ENCODE measurements at places on chromosomes 6 and 20.

DNA sequence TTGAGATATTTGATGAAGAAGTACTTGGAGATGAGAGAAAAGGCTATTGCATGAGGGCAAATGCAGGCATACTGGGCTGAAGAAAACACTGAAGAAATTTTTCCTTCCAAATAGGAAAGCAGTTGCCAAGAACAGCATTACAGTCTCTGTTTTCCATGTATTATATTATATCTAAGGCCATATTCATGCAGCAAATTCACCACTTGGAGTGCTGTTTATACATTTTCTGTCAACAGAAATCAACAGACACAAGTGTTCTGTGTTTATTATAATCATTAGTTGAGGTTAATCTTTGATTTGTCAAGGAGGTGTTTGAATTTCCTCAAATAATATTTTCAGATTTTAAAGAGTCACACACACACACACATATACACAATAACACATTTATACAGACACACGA, 268.8 kb upstream of the PLCB4 start:
- DNase-seq = no peak

DNA sequence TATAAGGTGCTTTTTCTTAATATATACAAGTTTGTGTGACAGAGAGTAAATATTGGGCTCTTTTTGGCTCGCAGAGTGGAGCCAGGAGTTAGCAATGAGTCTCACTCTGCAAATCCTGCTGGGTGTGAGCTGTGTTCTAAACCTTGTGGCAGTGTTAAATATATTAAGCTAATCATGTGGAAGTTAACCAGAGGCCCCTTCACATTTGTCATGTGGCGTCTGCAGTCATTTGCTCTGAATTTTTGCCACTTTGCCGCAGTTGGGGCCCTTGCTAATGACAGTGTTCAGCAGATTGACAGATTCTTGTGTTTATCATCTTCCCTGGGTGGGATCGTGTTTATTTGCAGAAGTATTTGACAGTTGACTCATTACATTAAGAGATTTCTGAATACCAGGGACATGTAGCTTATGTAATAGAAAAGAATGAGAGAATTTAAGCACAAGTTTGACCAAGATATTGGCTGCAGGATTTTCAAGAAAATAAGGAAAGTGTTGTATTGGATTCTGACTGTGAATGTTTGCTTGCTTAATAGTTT, 37.9 kb downstream of the SPATA2 start:
- no peak for DNase-seq

DNA sequence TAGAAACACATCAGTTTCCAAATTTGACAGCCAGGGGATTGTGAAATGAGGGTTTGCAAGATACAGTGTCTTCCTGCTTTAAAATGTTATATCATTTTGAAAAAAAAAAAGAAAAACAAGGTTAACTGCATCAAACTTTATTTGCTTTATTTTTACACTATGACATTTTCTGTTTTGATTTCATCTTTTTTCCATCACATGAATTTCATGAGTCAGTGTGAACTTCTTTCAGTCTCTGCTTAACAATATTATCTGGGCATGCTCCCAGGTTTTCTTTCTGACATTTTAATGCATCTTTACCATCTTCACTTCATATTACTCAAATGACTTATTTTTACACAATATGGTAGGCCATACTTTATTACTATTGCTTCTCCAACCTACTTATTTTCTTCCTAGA, 1.9 kb downstream of the NCOA7 start:
- DNase-seq = no peak

- no peak for DNase-seq
Observed at GRCh38 chr20:34956751-34957472, 1.2 kb downstream of the MYH7B start.

GRCh38 chr6:148177589-148178233, 164.9 kb upstream of the SASH1 start:
- peak; percentile 22 for DNase-seq

- DNase-seq = peak; percentile 93
Observed at GRCh38 chr6:142946181-142946923, 1.4 kb upstream of the HIVEP2 start.

DNA sequence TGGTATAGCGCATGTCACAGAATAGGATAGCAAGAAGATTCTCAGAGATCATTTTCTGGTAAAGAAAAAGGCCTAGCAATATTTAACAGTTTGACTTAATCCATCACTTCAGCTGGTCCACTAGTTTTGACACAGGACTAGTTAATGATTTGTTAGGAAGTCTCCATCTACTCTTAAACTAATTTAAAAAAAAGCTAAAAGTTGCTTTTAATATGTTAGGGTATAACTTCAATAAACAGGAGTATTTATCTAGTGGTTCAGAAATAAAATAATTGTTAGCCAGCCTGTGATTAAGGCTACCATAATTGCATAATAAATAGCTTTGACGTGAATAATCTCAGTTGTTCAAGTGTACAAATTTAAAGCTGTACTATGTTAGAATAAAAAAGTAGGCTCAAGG, 195.6 kb downstream of the FUT9 start:
- no peak for DNase-seq

DNA sequence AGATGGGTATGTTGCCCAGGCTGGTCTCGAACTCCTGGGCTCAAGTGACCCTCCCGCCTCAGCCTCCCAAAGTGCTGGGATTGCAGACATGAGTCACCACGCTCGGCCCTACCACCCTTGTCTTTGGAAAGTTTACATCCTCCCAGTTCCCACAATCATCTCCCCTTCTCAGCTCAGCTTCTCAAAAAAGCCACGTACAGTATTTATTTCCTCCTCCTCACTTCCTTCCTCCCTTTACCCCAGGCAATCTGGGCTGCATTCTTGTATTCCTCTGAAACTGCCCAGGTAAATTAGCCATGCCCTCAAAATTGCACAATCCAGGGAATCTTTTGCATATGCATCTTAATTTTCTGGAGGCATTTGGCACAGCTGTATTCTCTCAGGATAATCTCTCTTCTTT, 7.4 kb upstream of the SLC23A2 start:
- no peak for DNase-seq

- DNase-seq = no peak
Observed at GRCh38 chr6:143896126-143896860, 32.0 kb downstream of the ZC2HC1B start.

DNA sequence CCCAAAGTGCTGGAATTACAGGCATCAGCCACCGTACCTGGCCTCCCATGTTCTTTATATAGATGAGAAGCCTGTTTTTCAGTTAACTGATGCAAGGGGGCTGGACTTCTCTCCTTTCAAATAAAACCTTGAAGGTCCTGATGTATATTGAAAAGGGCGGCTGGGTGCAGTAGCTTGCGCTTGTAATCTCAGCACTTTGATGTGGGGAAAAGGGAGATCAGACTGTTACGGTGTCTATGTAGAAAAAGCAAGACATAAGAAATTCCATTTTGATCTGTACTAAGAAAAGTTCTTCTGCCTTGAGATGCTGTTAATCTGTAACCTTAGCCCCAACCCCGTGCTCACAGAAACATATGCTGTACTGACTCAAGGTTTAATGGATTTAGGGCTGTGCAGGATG, 16.1 kb upstream of the SAMHD1 start:
- no peak for DNase-seq

GRCh38 chr20:53360852-53361251, 232.8 kb downstream of the ZNF217 start:
- no peak for DNase-seq

- no peak for DNase-seq
Observed at GRCh38 chr6:72968704-72969103, 256.6 kb downstream of the KHDC1L start.

GRCh38 chr20:37267667-37268313, 6.2 kb upstream of the GHRH start:
- DNase-seq = no peak

- DNase-seq = no peak
Observed at GRCh38 chr6:152176268-152176667, 368.8 kb downstream of the ESR1 start.

GRCh38 chr20:6397115-6397514, 274.3 kb upstream of the FERMT1 start:
- DNase-seq = no peak

GRCh38 chr20:1426231-1426849, 33.5 kb upstream of the FKBP1A start:
- no peak for DNase-seq

- DNase-seq = no peak
Observed at GRCh38 chr6:34928220-34928619, 39.2 kb downstream of the ANKS1A start.
